ENCODE measurements at places on chromosomes 3 and 15.

GRCh38 chr3:159787178-159787574, 201.5 kb upstream of the IL12A start:
- DNase-seq = no peak

GRCh38 chr15:29570121-29570947, 251.9 kb downstream of the TJP1 start:
- no peak for DNase-seq

DNA sequence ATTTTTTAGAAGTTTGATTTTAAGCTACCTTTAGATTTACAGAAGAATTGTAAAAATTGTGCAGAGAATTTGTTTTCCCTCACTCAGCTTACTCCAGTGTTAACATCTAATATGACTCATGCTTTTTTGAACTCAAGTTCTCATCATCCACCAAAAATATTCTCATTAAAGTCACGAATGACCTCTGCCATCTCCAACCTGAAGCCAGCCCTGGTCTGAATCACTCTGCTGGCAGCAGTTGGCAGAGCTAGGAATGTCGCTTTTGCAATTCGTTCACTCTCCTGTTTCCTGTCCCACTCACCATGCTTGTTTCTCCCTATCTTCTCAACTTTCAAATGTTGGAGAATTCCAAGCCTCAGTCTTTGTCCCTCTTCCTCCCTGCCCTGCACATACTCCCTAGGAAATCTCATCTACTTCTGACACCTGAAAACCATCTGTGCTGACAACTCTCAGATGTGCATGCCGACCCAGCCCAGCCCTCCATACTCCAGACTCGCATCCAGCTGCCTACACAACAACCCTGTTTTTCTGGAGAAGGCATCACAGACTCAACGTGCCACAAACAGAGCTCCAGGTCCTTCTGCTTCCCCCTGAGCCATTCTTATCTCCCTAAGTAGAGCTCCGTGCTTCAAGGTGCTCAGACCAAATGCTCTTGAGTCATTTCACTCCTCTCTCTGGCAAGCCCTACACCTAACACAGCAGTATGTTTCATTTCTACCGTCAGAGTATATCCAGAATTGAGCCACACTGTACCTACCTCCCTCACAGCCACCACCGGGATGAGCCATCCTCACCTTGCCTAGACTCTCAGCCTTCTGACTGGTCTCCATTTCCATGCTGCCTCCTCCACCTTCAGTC, 24.9 kb downstream of the PRR23E start:
- DNase-seq = no peak

GRCh38 chr3:195080125-195080524, 190.8 kb downstream of the XXYLT1 start:
- DNase-seq = no peak

- DNase-seq = no peak
These were observed 18.2 kb downstream of the PLOD2 start for GRCh38 chr3:146142757-146143156.

DNA sequence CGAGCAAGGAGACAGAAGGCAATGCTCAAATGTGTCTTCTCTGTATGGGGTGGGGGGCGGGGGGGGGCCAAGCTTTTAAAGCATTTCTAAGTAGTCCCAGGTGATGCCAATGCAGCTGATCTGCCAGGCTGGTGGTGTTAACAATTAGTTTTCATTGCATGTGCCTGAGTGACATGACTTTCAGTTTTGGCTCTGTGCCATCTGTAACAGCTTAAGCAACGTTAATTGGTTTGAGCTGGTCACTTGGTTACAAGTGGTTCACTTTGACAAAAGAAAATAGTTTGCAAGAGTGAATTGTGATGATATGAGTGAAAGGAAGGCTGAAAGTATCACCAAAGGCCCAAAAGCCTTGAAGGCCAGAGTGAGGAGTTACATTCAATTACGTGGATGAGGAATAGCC, 26.4 kb upstream of the LRIG1 start:
- DNase-seq = no peak

DNA sequence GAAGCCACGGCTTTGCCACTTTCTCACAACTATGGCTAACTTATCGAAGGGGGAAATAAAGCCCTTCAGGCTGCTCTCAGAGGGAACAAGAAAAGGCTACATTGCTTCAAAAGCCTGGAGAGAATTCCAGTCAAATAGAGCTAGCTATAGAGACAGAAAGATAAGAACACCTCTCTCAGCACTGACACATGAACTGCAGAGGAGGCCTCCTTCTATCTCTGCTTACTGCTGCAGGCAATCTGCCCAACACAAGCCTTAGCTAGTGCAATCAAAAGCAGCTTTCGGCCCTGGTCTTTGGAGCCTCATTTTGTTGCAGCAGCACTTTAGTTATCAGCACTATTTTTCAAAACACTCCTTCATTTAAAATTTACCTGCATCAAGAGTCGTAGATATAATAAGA, 118.4 kb upstream of the ROBO1 start:
- no peak for DNase-seq

- DNase-seq = no peak
These were observed 12.3 kb upstream of the CHCHD6 start for GRCh38 chr3:126691765-126692164.

- DNase-seq = no peak
These were observed 1.4 kb upstream of the GREM1 start for GRCh38 chr15:32716216-32716914.

DNA sequence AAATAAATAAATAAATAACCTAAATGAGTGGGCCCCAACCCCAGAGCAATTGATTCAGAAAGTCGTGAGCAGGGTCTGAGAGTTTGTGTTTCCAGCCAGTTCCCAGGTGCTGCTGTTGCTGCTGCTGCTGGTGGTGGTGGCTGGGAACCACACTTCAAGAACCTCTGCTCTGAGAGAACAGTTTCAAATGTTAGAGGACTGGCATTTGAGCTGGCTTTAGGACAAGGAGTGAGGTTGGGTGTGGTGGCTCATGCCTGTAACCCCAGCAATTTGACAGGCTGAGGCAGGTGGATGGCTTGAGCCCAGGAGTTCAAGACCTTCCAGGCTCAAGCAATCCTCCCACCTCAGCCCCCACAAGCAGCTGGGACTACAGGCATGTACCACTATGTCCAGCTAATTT, 123.1 kb upstream of the UBE2E1 start:
- DNase-seq = no peak

GRCh38 chr15:41561777-41562145, 2.7 kb downstream of the TYRO3 start:
- DNase-seq = no peak

DNA sequence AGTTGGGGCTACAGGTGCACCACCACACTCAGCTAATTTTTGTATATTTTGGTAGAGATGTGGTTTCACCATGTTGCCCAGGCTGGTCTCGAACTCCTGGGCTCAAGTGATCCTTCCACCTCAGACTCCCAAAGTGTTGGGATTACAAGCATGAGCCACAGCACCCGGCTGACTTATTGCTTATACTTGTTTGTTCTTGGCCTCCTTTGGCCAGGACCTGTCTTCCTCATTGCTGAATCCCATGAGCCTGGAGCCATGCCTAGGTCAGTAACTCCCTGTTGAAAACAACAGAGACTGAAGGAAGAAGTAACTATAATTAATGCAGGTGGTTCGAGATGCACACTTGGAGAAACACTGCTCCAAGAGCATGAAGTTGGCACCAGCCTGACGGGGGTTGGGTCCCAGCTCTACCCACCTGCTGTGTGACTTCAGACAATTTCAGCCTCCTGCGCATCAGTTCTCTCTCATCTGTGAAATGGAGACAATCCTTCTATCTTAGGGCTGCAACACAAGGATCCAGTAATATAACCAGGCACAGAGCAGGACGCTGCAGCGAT, 38.9 kb downstream of the CPN2 start:
- no peak for DNase-seq

DNA sequence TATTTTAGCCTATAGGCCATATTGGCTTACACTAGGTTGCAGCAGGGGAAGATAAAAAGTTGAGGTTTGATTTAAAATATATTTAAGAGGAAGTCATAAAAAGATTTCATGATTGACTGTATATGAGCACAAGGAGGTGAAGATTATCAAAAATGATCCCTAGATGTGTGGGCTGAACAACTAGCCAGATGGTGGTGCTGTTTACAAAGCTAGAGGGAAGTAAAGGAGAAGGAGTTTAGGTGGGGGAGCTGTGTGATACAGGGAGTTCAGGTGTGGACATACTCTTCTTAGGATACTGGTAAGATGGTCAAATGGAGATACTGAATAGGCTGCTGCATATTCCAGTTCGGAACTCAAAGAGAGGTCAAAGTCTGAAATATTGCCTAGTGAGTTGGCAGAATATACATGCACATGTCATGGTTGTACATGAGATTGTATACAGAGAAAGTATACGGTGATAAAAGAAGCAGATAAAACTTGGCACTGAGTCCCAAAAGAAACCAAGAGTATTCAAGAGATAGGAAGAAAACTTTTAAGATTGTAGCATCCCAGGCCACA, 727.8 kb downstream of the NLGN1 start:
- DNase-seq = peak; percentile 8

GRCh38 chr3:116059421-116060096, 385.7 kb downstream of the LSAMP start:
- peak; percentile 81 for DNase-seq

GRCh38 chr15:88703533-88703932, 64.7 kb downstream of the ISG20 start:
- no peak for DNase-seq

DNA sequence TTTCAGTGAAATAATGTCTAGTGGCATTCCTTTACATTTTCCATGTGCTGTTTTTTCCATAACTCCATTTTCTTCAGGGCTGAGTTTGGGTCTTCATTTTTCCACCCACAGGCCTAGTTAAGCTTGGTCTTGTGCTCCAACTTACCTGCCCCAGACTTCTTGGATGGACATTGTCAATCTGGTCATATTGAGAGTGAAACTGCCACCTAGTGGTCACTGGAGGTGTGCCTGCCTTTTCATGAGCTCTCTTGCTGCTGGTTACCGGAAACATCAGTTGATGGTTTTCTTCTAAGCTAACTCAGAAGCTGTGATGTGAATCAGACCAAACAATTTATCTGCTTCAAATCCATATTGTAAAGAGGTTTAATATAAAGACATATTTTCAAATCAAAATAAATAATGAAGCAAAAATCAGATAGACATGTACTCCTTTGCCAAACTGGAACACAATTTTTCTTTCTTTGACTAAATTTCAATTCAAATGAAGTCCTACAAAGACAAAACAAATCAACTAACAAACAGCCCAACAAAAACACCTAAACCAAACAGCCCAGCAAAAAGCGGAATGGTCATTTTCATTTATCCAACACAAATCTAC, 135.1 kb upstream of the RASGRP1 start:
- no peak for DNase-seq

DNA sequence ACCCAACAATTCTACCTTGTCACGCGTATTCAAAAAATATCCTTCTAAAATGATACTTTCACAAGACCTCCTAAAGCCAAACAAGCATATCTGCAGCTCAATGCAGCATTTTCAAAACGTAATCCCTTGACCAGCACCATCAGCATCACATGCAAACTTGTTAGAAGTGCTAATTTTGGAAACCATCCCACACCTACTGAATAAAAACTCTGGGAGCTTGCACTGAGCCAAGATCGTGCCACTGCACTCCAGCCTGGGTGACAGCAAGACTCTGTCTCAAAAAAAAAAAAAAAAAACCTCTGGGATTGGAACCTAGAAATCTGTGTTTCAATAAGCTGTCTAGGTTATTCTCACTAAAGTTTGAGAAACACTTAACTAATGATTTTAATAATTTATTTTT, 223.3 kb upstream of the CCDC54 start:
- no peak for DNase-seq

DNA sequence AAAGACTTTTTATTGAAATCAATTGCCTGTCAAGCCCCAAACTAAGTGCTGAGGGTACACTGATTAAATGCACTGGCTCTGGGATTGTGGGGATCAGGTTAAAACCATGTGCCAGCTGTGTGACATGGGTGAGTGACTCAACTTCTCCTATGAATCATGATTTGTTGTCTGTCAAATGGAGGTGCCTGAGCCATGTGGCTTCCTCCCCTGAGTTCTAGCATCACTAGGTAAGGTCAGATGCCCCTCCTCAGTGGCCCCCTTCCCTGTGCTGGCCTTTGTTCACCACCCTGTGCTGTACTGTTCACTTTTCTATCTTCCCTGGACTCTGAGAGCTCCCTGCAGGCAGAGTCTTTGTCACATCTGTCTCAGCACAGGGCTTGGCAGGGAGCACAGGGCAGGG, 43.6 kb upstream of the ATP2B2 start:
- no peak for DNase-seq

GRCh38 chr3:144586382-144586781, 614.8 kb downstream of the DIPK2A start:
- DNase-seq = peak; percentile 26

GRCh38 chr3:135989242-135989641, 23.7 kb downstream of the PPP2R3A start:
- no peak for DNase-seq

- DNase-seq = no peak
These were observed 385.9 kb downstream of the RAP2B start for GRCh38 chr3:153547970-153548369.

DNA sequence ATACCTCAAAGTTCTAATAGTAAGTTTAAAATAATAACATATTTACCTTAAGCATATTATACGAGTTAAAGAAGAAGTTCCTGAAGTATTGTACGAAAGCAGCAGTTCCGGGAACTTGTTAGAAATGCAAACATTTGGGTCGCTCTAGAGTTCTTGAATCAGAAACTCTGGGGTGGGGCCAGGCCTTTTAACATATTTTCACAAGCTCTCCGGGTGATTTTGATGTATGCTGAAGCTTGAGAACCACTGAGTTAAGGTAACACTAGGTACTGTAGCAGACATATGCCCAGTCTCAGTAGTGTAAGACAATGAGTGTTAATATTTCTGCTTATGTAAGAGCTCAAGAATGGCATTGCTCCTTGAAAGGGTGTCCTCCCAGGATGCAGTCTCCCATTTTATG, 461.1 kb downstream of the C3orf38 start:
- DNase-seq = no peak

DNA sequence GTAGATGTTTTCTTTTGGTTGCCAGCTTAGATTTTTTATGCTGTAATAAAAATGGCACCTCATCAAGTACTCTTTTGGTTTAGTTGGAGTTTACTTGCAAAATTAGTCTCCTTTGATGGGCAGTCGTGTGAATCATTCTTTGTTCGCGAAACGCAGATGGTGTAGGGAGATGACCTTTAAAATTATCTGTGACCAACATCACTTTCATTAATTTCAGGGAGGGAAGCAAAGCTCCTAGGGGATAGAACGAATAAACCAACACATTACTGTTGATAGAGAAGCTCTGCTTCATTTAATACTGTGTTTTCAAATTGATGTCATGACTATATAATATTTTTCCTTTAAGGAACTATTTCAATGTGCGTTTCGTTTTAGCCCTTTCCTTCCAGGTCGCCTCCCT, 67.4 kb downstream of the USP13 start:
- no peak for DNase-seq

GRCh38 chr3:177451864-177452830, 254.9 kb upstream of the TBL1XR1 start:
- peak; percentile 94 for DNase-seq

- DNase-seq = no peak
These were observed 6.6 kb downstream of the EHD4 start for GRCh38 chr15:41965441-41966413.

GRCh38 chr3:74561881-74562280, 52.6 kb downstream of the CNTN3 start:
- no peak for DNase-seq

- DNase-seq = no peak
These were observed 140.6 kb upstream of the BHLHE40 start for GRCh38 chr3:4838621-4839022.

- DNase-seq = no peak
These were observed 175.9 kb downstream of the USP13 start for GRCh38 chr3:179828738-179829137.

Measured in non-pigmented ciliary epithelial cell (primary cell).